ENCODE measurements at places on chromosomes 3 and 15. TPM values are rescaled to one million over a fixed set of nuclear protein-coding genes. Genes with fewer than 3 reads are reported as not detected.

- DNase-seq = no peak
These were observed 1.7 kb downstream of the KLHL40 start for GRCh38 chr3:42686832-42687650.

DNA sequence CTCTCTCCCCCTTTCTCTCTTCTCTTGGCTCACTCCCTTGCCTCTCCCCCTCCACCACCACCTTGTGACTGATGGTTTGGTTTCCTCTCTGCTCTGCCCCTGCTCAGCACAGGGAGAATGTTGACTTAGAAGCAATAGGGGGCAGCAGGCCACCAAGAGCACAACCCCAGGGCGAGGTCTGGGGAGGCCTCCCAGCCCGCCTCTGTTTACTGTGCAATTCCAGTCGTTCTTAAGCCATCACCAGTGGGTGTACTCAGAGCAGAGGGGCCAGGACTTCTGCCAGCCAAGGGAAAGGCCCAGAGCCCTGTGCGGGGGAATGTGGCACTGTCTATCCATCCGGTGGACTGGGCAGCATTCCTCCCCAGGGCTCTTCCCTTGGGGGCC, 5.7 kb upstream of the APEH start:
- DNase-seq = no peak

DNA sequence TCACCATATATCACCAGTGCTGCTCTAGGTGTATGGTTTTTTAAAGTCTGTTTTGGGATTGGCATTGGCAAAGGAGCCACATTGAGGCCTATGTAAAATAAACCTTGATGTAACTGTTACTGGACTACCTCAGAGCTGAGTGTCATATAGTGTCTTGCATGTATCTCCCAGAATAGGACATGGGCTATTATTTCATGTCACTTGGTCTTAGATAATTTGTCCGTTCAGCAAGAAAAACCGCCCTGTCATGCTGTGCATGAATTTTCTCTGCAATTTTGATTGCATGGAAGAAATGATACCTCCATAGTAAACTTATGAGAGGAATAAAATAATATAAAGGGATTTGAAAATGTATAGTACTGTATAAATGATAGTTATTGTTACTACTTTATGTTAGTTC, 59.6 kb downstream of the RNF13 start:
- DNase-seq = no peak

DNA sequence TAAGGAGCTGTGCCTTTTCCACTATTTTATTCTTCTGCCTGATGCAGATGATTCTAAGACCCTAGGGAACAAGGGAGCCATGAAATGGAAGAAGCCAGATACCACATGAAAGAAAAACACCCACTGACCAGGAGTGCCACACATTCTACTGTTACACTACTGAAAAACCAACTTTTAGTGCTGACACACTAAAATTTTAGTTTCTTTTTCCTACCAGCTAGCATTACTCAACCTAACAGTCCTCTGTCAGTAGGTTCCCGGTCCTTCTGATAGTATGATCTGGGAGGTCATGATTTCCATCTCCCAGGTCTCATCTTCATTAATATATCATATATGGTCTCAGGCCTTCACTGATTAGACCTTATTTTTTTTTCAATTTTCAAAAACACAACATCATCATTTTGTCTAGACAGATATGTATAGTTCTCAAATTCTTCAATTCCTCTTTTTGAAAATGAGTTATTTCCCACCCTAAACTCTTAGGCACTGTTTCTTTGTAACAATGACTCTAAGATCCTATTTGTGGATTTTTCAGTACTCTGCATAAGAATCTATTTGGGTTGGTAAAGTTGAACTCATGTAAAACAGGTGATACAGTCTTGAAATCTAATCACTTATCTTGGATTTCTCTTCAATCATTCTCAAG, 321.8 kb downstream of the CTNNB1 start:
- DNase-seq = no peak

DNA sequence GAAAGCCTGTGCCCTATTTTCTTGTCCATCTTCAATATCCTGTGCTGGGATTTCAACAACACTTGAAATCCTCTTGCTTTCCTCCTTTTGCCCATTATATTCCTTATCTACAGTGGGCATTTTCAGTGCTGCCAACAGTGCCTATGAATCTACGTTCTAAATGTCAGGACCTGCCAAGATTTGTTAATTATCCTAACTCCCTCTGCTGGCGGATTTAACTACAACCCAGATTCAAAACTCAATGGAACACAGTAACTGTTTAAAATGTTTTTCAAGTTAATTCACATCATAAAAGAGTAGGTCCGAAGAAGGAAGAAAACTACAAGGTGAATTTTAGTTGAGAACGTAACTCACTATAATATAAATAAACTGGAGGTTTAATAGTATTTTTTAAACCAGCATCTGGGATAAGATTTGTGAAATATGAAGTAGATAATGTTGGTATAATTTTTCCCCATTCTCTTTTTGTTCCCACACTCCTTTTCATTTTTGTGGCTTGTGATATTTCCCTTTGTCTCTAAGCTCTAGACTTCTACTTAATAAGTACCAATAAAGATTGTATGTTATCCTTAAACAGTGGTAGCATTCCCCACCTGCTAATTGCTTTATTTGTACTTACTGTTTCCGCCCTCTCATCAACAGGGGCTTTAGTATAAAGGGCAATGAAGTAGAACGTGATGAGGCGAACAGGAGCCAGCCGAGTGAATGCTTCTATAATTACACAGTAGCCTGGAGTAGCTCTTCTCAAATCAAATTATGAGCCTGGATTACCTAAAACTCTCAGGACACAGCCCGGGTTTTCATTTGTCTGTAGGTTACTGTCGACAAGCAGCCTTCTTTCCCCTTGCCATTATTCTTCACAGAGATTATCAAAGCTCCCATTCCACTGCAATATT, 302.5 kb upstream of the ATP11B start:
- DNase-seq = no peak

- no peak for DNase-seq
These were observed 1.2 kb upstream of the LMCD1 start for GRCh38 chr3:8500319-8500988.

- DNase-seq = no peak
These were observed 71.3 kb downstream of the PTPRG start for GRCh38 chr3:61632568-61633175.

DNA sequence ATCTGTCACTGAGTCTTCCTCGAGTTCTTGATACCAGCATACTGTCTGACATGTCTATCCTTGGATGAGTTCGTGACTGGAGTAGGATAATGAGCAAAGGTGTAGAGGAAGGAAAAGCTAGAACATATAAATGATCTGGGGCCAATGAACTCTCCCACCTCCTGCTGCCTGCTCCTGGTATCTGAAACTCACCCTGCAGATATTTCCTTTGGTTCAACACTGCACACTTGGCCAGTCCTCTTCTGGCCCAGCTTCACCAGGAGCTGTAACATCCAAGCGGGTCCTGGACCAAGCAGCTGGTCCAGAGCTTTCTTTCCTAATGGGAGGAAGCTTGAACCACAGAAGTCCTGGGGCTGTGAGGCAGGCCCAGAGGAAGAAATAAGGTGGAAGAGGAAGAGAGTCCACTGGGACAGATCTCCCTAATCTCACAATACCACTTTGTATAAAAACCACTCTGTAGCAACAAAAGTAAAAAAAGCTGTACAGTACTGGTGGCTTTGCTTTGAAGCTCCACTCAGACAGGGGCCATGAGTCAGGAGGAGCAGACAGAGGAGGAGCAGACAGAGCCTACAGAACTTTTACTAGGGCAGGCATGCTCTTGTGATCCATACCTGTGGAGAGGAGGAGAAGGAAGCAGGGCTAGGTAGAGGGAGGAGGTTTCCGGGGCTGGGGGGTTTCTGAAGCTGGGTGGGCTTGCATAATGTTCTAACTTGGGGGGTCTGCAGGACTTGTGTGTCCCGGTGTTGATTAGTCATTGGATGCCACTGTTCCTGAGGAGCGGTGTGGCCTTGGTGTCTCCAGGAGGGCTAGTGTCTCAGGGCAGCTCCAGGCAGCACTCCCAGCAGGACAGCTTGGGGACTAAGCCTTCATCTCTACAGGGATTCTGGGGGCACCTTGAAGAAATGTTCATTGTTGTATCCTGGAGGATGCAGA, 166.9 kb downstream of the ABHD5 start:
- DNase-seq = no peak

- no peak for DNase-seq
These were observed 8.0 kb downstream of the EPHB1 start for GRCh38 chr3:134803051-134803505.

DNA sequence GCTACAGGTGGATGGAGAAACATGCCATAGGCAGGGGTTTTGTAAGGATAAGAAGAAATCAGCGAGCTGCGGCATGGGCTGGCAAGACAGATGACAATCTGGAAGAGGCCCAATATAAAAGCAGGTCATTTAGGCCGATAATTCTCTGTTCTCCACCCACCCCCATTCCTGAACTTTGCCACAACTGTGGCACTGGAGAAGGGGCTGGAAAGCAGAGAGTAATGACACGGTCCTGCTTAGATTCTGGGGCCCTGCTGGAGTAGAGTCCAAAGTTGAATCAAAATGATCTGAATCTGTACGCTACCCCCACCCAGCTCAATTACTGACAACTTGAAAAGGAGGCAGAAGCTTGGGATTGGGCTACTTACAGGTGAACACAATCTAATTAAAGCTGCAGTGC, 18.4 kb upstream of the BUB1B start:
- no peak for DNase-seq

GRCh38 chr3:129314386-129315222, 35.9 kb downstream of the HMCES start:
- no peak for DNase-seq

DNA sequence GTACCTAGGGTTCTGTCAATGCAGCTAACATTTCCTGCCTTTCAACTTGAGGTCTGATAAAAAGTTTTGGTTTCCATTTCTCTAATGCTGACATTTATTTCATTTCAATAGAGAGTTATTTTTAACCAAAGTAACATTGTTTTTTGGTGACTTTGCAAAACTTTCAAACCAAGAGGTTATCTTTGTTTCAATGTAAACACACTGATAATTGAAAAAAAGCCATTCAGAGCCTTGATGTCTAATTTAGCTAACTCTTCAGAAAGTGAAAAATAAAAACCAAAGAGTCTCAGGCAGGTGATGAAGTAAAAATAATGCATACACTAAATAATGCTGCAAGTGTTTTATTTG, 9.6 kb upstream of the TIPARP start:
- DNase-seq = no peak

- DNase-seq = no peak
These were observed 8.3 kb upstream of the TM4SF4 start for GRCh38 chr3:149466192-149466591.

- no peak for DNase-seq
These were observed 80.7 kb downstream of the SQOR start for GRCh38 chr15:45715528-45715927.

DNA sequence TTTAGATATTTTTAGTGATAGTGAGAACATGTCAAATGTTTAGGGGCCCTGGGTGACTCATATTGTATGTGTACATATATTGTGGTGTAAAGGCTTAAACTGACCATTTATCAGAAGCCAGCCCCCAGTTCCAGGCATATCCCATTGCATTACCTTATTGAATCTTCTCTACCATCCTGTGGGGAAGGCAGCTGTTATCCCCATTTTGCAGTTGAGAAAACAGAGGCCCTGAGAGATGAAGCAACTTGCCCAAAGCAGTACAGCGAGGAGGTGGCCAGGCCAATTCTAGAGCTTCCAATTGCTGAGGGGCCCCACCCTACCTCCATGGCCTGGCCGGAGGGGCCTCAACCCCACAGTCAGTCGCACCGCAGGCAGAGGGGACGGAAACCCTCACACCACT, 47.9 kb downstream of the ZNF710 start:
- no peak for DNase-seq

GRCh38 chr15:29356786-29357185, 87.2 kb upstream of the NSMCE3 start:
- DNase-seq = no peak

DNA sequence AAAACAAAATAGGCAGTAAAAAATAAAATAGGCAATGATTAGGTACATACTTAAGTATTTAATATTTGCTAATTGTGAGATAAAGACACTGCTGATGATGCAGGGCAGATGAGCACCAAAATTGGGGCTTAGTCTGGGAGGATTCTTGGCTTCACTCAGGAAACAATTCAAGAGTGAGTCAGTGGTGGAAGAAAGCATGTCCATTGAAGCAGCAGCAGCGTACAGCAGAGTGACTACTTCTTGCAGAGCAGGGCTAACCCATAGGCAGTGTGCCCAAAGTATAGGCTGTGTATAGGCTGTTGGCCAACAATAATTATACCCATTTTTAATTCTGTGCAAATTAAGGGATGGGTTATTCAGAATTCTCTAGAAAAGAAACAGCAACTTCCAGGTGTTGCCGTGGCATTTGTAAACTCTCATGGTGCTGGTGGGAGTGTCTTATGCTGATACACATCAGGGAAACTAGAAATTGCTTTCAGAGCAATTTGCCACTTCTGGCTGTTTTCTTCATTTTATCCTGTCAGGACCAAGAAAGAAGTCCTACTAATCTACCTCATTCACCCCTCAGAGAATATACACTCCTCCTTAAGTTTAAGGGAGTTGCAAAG, 317.3 kb upstream of the NAALADL2 start:
- no peak for DNase-seq

GRCh38 chr3:13879102-13879945, 547 bp downstream of the WNT7A start:
- DNase-seq = no peak

GRCh38 chr15:51799282-51800252, 29.9 kb upstream of the TMOD3 start:
- no peak for DNase-seq

GRCh38 chr3:127959873-127960272, 44.8 kb downstream of the KBTBD12 start:
- DNase-seq = no peak

- DNase-seq = no peak
These were observed 448.0 kb downstream of the FOXP1 start for GRCh38 chr3:71135373-71136088.

- no peak for DNase-seq
These were observed 20.2 kb upstream of the CPNE9 start for GRCh38 chr3:9683426-9683825.

GRCh38 chr15:95454403-95455262, 875.9 kb upstream of the NR2F2 start:
- DNase-seq = no peak

GRCh38 chr15:63019511-63020109, 22.9 kb upstream of the TPM1 start:
- DNase-seq = no peak

- no peak for DNase-seq
These were observed 261.9 kb downstream of the GABRG3 start for GRCh38 chr15:27232876-27233275.

Gene TMCO5A
- total RNA-seq = not detected

Gene MYO5C
- total RNA-seq = 2.4 TPM

Gene LRIG1
- total RNA-seq = 9.7 TPM

Gene MAN2C1
- total RNA-seq = 187 TPM

Gene NSMCE3
- total RNA-seq = 10.4 TPM

Gene IGSF11
- not detected for total RNA-seq

Gene MME
- 3.4 TPM for total RNA-seq

Gene CLDN18
- not detected for total RNA-seq

Gene ATP13A4
- total RNA-seq = 3.4 TPM

Gene CASR
- total RNA-seq = not detected

Gene IL17RC
- total RNA-seq = 0.29 TPM

Gene FAM174B
- total RNA-seq = 0.91 TPM

Gene PATL2
- 19.8 TPM for total RNA-seq

Gene MYLK
- total RNA-seq = not detected

Gene LIPC
- not detected for total RNA-seq

Gene CPEB1
- total RNA-seq = not detected

Data from activated B cell treated with CpG ODN at 0.5 μM for 24 hours (primary cell).